ENCODE measurements at places on chromosomes 7 and 10.

GRCh38 chr10:129808092-129808983, 155.7 kb downstream of the EBF3 start:
- no peak for DNase-seq

DNA sequence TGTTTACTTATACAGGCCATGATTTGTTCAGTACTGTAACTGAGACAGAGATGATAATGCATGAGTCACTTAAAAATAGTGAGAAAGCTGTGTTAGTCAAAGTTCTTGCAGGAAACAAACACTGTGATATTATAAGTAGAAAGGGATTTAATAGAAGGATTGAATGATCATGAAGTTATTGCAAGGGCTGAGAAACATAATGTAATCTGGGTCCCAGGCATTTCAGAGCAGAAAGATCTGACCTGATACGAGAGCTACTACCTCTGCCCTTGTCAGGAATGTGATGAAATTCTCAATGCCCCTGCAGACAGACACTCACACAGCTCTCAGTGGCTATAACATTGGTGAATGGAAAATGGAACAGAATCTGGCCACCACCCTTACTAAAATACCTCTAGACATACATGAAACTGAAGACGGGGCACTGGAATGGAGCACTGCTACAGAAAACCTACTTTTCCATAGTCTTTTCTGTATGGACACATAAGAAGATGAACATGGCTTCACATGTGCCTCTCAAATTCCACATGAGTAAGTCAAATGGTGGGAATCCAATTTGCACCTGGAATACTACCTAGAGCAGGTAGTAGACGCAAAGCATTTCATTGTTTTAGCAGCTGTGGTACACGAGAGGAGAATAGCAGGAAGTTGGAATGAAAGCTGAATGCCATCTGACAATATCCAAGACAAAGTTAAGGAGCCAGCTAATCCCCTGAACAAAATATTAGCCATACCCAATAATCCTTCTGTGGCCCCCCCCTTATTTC, 19.1 kb upstream of the VWDE start:
- no peak for DNase-seq

DNA sequence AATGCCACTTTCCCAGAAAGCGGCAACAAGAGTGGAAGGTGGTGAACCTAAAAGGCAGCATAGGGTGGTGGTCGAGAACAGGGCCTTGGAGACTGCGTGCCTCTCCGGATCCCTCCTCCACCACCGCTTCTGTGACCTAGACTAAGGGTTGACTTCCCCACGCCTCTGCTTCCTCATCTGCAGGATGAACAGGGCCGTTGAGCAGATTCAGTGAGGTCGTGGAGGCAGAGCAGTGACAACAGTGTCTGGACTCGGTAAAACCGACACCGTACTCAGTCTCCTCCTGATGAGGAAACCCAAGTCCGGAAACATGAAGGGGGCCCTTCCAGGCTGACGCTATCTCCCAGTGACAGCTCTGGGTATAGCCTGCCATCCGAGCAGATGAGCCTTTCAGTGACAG, 162.6 kb downstream of the CELF2 start:
- DNase-seq: no peak

- DNase-seq: no peak
These were observed 619 bp downstream of the EXOC4 start for GRCh38 chr7:133253519-133253875.

DNA sequence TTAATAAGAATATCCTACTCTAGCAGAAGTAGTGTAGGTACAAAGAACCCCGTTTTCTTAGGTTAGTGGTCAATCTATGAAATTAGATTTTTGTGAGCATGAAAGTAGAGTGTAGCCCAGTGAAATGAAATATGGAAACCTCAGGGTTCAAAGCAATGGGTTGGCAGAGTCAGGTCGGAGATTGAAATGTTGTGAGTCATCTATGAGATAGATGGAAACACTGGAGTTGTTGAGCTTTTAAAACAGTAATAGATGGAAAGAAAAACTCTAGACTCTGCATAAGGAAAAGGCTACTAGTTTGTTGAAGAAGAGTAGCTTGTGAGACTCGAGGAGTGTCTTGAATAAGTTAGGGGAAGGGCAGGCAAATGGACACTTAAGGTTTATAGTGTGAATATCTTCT, 251.9 kb downstream of the EXOC4 start:
- no peak for DNase-seq

- peak; percentile 23 for DNase-seq
These were observed 145.3 kb downstream of the RPS24 start for GRCh38 chr10:78178940-78179339.

- DNase-seq: no peak
These were observed 226.5 kb downstream of the INHBA start for GRCh38 chr7:41476460-41476803.

DNA sequence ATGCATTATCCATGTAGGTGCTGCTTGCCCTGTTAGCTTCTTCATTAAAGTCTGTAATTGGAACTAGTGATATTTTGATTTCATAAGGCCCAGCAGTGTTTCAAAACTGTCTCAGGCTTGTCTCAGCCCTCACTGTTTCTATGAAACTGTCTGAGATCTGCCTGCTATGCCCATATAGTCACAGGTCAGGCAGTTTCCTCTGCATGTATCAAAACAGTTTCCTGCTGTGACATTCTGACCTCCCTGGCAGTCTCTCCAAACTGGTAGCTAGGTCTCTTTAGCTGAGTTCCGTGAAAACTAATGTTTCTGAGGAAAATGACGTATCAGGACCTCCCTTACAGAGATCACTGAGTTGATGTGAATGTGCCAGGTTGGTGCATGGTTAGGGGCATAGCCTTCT, 18.9 kb upstream of the SEMA3D start:
- no peak for DNase-seq

DNA sequence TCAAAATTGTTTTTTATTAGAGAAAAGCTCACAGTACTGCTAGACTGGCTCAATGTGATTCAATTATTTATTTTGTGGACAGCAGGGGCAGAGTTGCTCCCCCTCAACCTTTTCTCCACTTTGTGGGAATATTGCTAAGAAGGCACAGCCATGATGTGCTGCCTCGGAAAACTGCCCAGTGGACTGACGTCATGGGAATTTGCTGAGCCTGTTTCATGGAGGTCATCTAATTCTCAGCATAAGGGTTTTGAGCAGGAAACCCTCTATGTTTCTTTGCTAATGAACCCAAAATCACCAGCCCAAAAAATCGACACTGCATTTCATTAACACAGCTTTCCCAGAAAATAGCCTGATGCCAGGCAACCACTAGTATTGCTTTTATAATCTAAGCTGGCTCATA, 228.8 kb upstream of the FAM3C start:
- no peak for DNase-seq

DNA sequence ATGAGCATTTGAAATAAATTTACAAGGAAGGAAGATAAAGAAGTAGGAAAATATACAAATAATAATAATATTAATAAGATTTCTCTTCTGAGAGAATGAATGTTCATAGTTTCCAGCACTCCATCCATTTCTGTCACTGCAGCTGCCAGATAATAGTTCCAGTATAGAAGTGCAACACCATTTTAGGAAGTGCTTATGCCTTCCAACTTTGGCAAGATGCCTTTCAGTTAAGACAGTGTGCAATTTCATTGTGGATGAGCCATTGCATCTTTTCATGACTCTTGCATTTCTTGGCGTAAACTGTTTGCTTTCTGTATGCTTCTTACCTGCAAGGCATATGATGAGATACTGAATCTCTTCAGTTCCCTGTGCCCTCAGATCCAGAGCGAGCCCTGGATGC, 185.0 kb downstream of the PDE1C start:
- DNase-seq: no peak

DNA sequence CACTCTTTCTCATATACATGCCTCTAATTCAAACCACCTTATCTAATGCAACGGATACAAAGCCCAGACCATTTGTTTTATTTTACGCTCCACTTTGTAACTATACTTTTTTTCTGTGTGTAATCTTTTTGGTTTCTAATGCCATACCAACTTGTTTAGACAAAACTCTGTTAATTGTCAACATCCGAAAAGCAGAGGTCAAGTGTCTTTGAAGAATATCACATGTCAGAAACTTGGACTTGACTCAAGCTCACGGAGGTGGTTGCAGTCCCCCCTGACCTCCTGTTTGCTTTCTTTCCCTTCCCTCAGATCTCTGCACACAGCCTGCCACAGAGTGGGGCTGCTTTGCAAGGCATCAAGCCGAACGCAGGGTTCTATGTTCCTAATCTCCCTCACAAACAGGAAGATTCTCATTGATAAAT, 698.9 kb downstream of the PARD3 start:
- DNase-seq: no peak

DNA sequence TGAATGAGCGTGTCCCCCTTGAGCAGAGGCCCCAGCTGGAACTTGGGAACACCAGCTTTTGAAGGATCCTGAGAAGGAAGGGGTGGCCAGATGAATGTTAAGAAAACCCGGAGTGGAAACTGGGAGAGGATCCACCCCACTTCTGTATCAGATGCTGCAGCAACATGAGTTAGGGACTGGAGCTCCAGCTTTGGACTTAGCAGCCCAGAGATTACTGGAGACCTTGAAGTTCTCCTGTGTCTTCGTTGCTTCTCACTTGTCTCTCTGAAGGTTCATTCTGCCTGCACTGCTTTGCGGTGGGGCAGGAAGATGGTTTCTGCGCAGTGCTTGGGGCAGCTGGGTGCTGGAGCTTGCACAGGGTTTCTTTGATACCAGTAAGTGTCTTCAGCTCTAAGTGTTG, 9.3 kb downstream of the TMEM248 start:
- no peak for DNase-seq

- DNase-seq: no peak
These were observed 2.7 kb downstream of the CYCS start for GRCh38 chr7:25122373-25122772.

All from C1 segment of cervical spinal cord (tissue), 14 donors.